NCI-H345 (cell line): ENCODE measurements at places on chromosomes 3 and 15.

DNA sequence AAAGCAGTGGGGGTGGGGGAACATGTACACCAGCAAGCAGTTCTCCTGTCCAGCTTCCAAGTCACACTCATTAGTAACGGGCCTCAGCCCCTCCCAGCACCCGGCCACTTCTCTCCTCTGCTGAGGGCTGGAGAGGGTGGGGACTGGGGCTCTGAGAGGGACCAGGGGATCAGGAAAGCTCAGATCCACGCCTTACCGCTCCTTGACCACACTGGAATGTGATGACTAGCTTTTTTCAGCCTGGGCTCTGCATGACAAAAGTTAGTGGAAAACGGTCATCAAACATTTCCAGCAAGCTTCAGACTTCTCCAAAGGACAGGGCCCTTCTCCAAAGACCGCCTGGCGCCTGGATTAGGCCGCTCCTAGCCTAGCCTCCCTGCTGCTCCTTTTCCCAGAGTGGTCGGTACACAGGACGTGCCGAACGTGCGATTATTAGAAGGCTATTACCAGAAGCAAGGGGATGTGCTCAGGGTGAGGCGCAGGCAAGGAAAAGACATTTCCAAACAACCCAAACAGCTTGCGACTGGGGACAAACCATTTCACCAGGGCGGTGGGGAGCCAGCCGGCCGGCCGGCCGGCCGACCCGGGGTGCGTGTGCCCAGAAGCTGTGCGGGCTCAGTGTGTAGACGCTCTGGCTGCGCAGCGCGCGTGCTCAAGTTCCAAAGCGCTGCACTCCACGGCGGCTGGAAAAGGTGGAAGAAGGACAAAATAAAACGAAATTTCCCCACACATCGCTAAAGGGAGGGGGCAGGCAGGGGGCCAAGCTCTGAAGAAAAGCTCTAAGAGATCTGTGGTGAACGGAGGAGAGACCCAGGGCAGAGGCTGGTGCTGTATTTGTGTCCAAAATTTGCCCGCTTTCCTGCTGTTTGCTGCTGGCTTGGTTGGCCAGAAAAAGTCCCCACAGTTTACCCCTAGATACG is 51.0 kb upstream of the SSR3 start:
- no peak for DNase-seq

GRCh38 chr3:148077318-148077923 is 620.3 kb upstream of the AGTR1 start:
- peak; percentile 6 for DNase-seq

DNA sequence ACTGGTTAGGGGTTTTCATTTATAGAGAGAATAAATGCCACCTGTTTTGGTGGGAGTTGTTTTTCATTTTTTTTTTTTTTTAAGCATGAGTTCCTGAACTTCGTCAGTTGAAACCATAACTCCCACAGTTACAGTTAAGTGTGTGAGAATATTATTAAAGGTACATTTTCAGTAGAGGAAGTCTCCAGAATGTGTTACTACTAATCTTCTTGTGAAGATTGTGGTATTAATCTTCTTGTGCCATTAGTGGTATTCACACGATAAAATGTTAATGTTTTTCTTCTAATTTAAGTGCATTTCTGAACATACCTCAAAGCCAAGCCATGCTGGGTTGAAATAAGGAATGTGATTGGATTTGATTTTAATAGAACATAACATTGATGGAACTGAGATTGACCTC is 437.9 kb upstream of the GOLIM4 start:
- no peak for DNase-seq

- DNase-seq: no peak
These were observed 11.1 kb upstream of the MBNL1 start for GRCh38 chr3:152257563-152258035.

- DNase-seq: peak; percentile 29
These were observed 119.9 kb downstream of the LMLN start for GRCh38 chr3:198079771-198080520.

GRCh38 chr15:73550190-73550589 is 83.0 kb downstream of the NPTN start:
- no peak for DNase-seq

DNA sequence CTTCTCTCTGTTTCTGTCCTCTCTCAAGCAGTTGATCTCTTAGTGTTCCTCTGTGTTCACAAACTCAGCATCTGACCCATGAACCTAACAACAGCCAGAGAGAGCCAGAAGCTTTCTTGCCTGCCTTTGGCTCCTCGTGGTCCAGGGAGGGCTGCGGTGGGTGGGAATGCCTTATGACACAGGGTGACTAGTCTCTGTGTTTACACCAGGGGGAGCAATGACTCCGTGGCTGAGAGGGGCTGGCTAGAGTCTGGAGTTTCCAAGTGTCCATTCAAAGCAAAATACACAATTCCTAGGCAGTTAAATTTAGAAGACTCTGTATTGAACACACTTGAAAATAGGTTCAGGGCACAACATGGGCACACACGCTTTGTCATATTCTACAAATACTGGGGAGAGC is 370.0 kb upstream of the FRG2C start:
- peak; percentile 8 for DNase-seq

DNA sequence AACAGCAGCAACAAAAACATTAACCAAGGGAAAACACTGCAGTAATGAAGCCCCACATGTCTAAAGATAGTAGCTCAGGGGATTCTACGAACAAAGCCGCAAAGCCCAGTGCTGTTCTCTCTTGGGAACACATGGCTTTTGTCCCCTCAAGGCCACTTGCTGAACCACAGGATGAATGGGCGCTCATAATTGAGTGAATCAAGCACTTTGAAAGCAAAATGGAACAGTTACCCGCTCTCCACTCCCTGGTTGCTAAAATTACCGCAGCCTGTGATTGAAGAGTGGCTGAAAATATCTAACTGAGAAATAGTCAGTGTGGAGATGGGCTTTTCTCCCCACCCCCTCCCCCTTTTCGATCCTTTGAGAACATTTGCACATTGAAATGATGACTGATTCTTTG is 39.6 kb downstream of the RASGRF1 start:
- DNase-seq: no peak

- no peak for DNase-seq
These were observed 42.1 kb downstream of the MAGI1 start for GRCh38 chr3:65996589-65996988.

DNA sequence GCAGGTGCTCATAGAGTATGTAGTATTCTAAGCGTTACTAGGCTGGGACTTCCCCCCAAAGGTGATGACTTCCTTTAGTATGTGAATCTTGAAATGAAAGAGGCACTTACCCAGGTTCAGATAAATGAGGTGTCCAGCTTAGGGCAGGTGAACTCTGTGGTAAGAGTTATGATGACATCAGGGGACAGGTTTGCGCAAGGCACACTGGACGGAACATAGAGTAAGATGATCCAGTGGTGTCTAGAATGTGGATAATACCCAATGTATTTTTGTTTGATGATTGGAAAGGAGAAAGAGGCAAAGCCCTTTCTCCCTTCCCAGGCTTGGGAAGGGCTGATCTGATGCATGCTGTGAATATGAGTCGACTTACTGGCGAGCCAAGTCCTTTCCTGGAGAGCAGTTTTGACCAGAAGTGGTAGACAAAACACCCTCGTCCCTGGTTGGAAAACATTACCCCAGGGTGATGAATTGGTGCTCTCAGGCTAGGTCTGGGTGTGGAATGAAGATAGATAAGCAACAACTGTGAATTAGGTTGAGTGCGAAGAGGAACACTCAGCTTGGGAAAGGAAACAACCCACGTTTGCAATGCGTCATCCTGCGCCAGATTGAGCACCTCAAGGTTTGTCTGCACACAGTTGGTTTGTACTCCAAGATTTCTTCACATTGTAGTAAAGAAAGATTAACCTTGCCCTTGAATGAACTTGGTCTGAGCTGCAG is 124.2 kb downstream of the GHSR start:
- DNase-seq: no peak
